Naive thymus-derived CD4-positive, alpha-beta T cell (primary cell): ENCODE measurements at places on chromosomes 13 and 19. TPM values are rescaled to one million over a fixed set of nuclear protein-coding genes. Genes with fewer than 3 reads are reported as not detected.
A peak's percentile ranks its signal among the peaks of the same experiment; 100 is the strongest.

DNA sequence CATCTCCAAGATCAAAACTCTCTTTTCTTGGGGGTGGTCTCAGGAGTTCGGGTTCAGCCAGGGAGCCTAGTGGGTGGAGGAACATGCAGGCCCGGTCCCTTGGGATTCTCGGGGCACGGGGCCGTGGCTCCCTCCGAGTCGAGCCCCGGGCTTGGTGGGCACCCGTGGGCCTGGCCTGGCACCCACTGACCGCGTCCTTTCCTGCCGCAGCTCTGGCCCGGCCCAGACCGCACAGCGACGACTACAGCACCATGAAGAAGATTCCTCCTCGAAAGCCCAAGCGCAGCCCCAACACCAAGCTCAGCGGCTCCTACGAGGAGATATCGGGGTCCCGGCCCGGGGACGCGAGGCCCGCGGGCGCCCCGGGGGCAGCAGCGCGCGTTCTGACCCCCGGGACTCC is 510.6 kb downstream of the MYO16 start:
- DNase-seq, result no peak
- H3K4me3 ChIP-seq, result no peak overlapping the region
- H3K36me3 ChIP-seq, result no peaks in the 10 kb centered on the region
- no peaks in the 10 kb centered on the region for H3K27me3 ChIP-seq
- no peak overlapping the region for H3K27ac ChIP-seq

The TEX26 gene
- total RNA-seq, result not detected

- H3K4me3 ChIP-seq, result no peak overlapping the region
- H3K27me3 ChIP-seq, result no peaks in the 10 kb centered on the region
- H3K27ac ChIP-seq, result no peak overlapping the region
- peaks cover 12% of the 10 kb centered on the region for H3K36me3 ChIP-seq
- no peak for DNase-seq
Observed at GRCh38 chr13:36950920-36951319, 30.9 kb upstream of the SMAD9 start.

The ZGLP1 gene
- 6.2 TPM for total RNA-seq

GRCh38 chr19:7678971-7679751 is 1.5 kb upstream of the TRAPPC5 start:
- peak; percentile 86 for DNase-seq
- H3K27ac ChIP-seq, result no peak overlapping the region

- H3K27me3 ChIP-seq, result no peaks in the 10 kb centered on the region
- peaks cover 11% of the 10 kb centered on the region for H3K4me1 ChIP-seq
- H3K27ac ChIP-seq, result peak overlapping the region; percentile 54
- no peaks in the 10 kb centered on the region for H3K36me3 ChIP-seq
Observed at GRCh38 chr13:46593398-46593797, 40.4 kb downstream of the LRCH1 start.

GRCh38 chr19:51407511-51408131 is 9.8 kb downstream of the SIGLEC10 start:
- no peak overlapping the region for H3K4me3 ChIP-seq
- H3K27me3 ChIP-seq, result no peaks in the 10 kb centered on the region
- H3K36me3 ChIP-seq, result no peaks in the 10 kb centered on the region
- DNase-seq, result no peak
- no peaks in the 10 kb centered on the region for H3K4me1 ChIP-seq

The ZNF442 gene
- 0.58 and 0.97 TPM in 2 replicates for total RNA-seq

The C13orf46 gene
- total RNA-seq, result 8.0 and 8.9 TPM in 2 replicates

- peaks cover 13% of the 10 kb centered on the region for H3K4me1 ChIP-seq
- no peak overlapping the region for H3K4me3 ChIP-seq
- no peak for DNase-seq
- H3K27me3 ChIP-seq, result no peaks in the 10 kb centered on the region
Observed at GRCh38 chr19:1418496-1418775, 11.1 kb downstream of the DAZAP1 start.

- no peak overlapping the region for H3K27ac ChIP-seq
- no peak for DNase-seq
- H3K36me3 ChIP-seq, result no peaks in the 10 kb centered on the region
- no peak overlapping the region for H3K4me3 ChIP-seq
- peaks cover 10% of the 10 kb centered on the region for H3K4me1 ChIP-seq
Observed at GRCh38 chr13:45393941-45394570, 24.1 kb downstream of the SLC25A30 start.

DNA sequence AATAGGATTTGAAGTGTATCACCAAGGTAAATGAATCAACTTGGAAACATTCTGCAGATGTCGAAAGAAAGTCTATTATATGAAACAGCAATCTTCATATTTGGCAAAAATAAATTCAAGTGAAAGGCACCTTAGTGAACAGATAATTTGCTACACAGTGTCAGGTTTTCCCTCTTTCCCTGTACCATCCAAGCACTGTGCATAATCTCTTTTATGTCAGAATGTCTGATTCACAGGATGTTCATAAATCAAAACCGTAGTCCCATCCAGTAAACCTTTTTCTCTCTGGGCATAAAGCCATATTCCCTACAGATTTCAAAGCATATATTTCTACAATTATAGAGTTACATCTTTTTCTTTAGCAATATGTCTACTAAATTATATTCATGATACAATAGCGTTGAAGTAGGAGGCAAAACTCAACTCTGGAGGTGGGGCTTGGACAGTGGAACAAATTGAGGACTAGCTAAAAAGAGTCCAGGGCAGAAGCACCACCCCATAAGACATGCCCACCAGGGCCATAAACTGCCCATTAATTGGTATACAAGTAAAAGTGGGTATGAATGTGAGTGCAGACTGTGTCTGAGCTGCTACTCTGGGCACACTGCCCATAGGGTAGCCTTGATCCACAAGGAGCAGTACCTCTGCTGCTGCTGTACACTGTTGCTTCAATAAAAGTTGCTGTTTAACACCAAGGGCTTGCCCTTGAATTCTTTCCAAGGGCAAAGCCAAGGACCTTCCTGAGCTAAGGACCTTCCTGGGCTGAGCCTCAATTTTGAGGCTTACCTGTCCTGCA is 72.1 kb upstream of the MYCBP2 start:
- no peaks in the 10 kb centered on the region for H3K27me3 ChIP-seq
- H3K36me3 ChIP-seq, result no peaks in the 10 kb centered on the region
- no peak overlapping the region for H3K27ac ChIP-seq
- no peak overlapping the region for H3K4me3 ChIP-seq
- no peaks in the 10 kb centered on the region for H3K4me1 ChIP-seq

The ZNF132 gene
- total RNA-seq, result 4.9 and 5.1 TPM in 2 replicates

The ZNF813 gene
- total RNA-seq, result 2.5 TPM

DNA sequence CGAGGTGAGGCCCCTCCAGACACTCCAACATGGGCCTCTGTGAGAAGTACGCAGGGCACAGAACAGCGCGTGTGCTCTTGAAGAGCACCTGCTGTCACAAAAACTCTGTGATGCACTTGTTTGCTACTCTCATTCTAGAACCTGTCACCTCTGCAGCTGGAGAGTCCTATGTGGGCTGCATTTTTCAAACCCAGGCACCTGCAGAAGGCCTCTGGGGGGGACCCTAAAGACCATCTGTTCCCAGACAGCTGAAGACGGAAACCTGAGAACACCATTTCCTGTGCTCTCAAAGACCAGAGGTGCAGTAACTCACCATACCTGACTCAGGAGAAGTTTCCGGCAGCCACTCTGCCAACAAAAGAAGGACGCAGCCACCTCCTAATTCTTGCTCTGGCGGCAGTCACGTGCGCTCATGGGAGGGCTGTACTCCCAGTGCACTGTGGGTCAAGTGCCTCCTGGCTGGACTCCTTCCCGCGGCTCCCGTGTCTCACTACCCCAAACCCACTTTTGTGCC is 28.1 kb downstream of the RANBP3 start:
- H3K27ac ChIP-seq, result peak overlapping the region; percentile 71
- peak; percentile 58 for DNase-seq
- peak overlapping the region; percentile 43 for H3K4me3 ChIP-seq
- H3K27me3 ChIP-seq, result no peaks in the 10 kb centered on the region
- no peaks in the 10 kb centered on the region for H3K36me3 ChIP-seq

The ZSWIM9 gene
- total RNA-seq, result 5.3 TPM

The IGSF23 gene
- not detected for total RNA-seq

DNA sequence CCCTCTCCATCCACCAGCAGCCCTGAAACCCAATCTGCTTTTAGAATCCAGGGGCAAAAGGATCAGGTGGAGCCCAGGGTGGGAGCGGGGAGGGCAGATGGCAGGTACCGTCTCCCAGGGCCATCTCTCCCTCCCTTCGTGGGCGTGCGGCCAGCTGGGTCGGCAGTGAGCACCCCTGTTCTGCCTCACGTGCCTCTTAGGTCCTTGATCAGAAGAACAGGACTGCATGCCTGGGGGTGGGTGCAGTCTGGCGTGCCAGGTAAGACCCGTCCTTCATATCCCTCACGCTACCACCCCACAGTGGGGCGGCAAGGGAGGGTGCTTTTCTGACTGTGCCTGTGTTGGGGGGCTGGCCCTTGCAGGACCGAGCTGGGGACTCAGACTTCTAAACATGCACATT is 2.0 kb downstream of the SLC8A2 start:
- no peaks in the 10 kb centered on the region for H3K4me1 ChIP-seq
- DNase-seq, result no peak
- H3K36me3 ChIP-seq, result no peaks in the 10 kb centered on the region
- H3K27me3 ChIP-seq, result peaks cover 7% of the 10 kb centered on the region

The CEACAM18 gene
- total RNA-seq, result not detected

GRCh38 chr19:1252821-1253513 is 4.6 kb downstream of the MIDN start:
- peak overlapping the region; percentile 63 for H3K4me3 ChIP-seq
- peaks cover 43% of the 10 kb centered on the region for H3K4me1 ChIP-seq
- peak overlapping the region; percentile 93 for H3K27ac ChIP-seq

DNA sequence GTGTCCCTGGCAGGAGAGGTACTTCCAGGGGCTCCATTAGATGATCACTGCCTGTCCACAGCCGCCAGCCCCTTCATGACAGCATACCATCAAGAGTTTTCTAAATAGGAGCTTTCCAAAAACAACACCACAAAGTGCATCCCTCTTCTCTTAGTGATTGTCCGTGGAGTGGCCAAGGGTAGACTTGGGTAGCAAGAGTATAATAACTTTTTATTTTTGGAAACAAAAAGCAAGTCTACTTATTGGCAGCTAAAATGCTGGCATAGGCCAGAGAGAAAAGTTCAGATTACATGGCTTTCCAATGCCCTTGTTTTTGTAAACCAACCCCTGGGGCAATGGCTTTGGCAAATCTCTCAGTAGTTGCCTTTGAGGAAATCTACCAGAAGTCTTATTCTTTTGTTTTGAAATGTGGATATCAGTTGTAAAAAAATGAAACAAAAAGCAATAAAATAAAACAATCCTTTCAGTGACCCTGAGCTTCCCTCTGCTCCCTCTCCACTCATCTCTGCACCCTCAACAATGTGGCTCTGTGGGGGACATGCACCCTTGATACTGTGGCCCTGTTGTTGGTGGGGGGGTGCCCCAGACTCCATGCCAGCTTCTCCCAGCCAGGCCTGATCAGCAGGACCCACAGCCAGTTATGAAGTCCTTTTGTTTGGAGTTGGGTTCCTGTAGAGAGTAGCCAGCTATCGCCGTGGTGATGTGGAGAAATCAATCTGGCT is 294.1 kb downstream of the DLEU7 start:
- no peak for DNase-seq
- no peaks in the 10 kb centered on the region for H3K27me3 ChIP-seq
- no peak overlapping the region for H3K27ac ChIP-seq
- H3K4me1 ChIP-seq, result no peaks in the 10 kb centered on the region

The ABHD13 gene
- 12.7 TPM for total RNA-seq

The ATP4A gene
- not detected for total RNA-seq

DNA sequence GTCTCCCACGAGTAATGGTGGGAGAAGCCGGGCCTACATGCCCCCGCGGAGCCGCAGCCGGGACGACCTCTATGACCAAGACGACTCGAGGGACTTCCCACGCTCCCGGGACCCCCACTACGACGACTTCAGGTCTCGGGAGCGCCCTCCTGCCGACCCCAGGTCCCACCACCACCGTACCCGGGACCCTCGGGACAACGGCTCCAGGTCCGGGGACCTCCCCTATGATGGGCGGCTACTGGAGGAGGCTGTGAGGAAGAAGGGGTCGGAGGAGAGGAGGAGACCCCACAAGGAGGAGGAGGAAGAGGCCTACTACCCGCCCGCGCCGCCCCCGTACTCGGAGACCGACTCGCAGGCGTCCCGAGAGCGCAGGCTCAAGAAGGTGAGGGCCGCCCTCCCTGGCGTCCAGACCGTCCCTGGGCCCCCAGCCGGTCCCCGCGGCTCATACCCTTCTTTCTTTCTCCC is 1.4 kb upstream of the USF2 start:
- DNase-seq, result no peak
- H3K4me3 ChIP-seq, result peak overlapping the region; percentile 65
- H3K36me3 ChIP-seq, result peaks cover 22% of the 10 kb centered on the region
- H3K27ac ChIP-seq, result peak overlapping the region; percentile 94
- no peaks in the 10 kb centered on the region for H3K27me3 ChIP-seq

DNA sequence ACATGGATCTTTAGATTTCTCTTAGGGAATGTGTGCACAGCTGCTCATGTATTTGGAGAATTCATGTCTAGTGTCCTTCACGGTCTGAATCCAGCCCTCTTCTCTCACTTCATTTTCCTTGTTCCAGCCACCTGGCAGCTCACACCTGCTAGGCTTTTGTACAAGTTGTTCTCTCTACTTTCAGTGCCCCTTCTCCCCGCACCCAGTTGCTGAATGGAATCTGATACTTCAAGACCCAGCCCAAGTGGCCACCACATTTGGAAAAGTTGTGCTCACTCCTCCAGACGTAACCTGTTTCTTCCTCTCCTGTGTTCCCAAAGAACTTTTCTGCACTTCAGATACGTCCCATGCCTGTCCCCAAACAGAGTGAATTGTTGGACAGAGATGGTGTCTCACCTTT is 235.6 kb downstream of the SHISA2 start:
- no peaks in the 10 kb centered on the region for H3K4me1 ChIP-seq
- no peaks in the 10 kb centered on the region for H3K36me3 ChIP-seq
- H3K27ac ChIP-seq, result no peak overlapping the region
- no peak for DNase-seq
- no peak overlapping the region for H3K4me3 ChIP-seq

GRCh38 chr13:108915634-108916512 is 286.5 kb downstream of the MYO16 start:
- no peak for DNase-seq
- H3K27ac ChIP-seq, result no peak overlapping the region
- no peak overlapping the region for H3K4me3 ChIP-seq
- peaks cover 6% of the 10 kb centered on the region for H3K4me1 ChIP-seq
- no peaks in the 10 kb centered on the region for H3K27me3 ChIP-seq
- no peaks in the 10 kb centered on the region for H3K36me3 ChIP-seq

DNA sequence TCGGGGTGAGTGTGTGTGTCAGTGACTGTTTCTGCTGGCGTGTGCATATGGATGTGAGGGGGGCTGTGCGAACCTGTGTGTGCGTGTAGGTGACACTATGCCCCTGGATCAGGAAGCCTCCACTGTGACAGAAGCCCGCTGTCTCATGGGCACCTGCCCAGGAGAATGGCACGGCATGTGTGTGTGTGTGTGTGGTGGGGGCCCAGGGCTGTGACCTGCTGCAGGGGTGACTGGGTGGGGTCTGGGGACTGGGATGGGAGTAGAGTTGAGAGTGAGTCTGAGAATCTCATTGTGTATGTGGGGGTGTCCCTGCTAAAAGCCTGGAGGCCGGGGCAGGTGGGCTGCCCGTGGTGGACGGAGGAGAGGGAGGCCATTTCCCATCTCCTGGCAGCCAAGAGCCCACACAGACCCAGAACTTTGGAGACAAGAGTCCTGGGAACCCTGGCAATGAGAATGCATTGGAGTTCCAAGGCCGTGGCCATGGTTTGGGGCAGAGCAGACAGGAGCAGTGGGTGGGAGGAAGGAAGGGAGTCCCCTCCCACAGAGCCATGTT is 6.4 kb upstream of the TPM4 start:
- no peaks in the 10 kb centered on the region for H3K27me3 ChIP-seq
- H3K4me3 ChIP-seq, result peak overlapping the region; percentile 56
- H3K4me1 ChIP-seq, result peaks cover 55% of the 10 kb centered on the region
- H3K27ac ChIP-seq, result peak overlapping the region; percentile 89
